ENCODE measurements at places on chromosomes 2 and 18.

GRCh38 chr18:59325965-59326364 lies 7.5 kb upstream of the CPLX4 start:
- no peak for DNase-seq

- peak; percentile 40 for DNase-seq
Measured at GRCh38 chr18:48375150-48375800, 33.9 kb downstream of the ZBTB7C start.

- no peak for DNase-seq
Measured at GRCh38 chr2:127003070-127003800, 103.7 kb downstream of the BIN1 start.

DNA sequence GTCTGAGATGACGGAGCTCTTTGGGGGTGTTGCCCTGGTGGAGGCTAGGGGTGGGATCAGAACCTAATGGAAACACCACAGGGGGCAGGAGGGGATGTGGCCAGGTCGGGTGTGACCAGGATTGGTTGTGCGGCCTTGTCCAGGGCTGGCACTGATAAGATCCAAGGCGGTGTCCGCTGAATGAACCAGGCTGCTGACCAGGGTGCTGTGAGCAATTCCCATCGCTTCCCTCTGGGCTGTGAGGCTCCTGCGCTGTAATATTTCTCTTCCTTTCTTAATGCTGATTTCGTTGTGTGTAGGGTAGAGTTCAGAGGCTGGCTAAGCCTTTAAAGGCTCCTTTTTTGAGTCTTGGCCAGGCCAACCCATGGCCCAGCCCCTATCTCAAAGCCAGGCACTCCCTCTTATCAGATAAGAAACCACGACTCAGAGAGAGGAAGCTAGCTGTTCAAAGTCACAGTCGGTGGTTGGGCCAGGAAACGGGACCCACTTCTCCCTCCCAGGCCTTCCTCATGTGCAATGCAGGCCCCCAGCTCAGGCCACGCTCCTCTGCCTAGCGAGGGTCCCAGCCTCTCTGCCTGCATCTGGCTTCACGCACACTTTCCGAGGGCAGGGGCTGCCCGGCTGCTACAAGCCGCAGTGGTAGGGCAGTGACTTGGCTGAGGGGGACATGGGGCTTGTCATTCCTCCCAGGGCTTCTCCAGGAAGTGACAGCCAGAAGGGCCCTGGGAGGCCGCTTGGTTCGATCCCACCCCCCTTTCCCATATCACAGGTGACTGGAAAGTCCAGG lies 26.0 kb upstream of the FOSL2 start:
- no peak for DNase-seq

DNA sequence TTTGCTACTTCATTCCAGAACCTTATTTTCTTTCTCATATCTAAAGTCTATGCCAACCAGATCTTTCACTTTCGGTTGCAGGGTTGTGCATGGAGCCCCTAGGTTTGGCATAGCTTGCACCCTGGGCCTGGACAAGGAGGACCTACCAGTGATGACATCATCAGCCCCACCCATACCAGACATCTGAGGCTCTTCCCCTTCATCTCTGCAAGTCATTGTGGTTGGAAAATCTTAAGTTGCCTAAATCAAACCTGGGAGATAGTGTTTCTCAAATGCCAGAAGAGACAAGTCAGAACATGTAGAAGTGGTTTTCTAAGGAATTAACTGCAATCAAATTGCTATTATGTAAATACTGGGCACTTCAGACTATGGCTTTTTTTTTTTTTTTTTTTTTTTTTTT lies 363.3 kb downstream of the ZNF516 start:
- no peak for DNase-seq

DNA sequence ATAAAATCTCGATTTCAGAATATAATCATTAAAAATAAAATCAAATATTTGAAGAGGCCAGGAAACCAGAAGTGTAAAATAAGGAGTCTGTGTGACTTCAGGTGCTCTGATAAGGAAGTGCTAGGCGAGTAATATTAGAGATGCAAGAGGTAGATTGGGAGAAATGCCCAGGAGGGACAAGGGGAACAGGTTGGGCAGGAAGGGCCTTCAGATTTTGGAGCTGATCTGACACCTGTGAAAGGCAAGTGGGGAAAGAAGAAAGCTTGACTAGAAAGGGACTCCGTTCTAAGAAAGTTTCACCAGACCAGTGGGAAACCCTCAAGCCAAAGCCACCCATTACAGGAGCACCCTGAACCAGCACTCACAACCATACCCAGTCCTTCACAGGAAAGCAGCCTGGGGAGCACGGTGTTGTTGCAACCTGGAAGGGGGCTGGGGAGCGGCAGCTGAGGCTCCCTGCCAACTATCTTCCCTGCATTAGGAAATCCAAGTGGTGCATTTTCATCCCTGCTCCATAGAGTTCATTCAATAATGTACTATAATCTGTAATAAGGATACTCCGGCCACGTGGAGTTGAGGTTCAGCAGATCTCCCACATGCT lies 57.5 kb upstream of the GREB1L start:
- DNase-seq = no peak

GRCh38 chr2:239039479-239039861 lies 191.6 kb downstream of the TWIST2 start:
- DNase-seq = no peak

GRCh38 chr2:128818704-128819491 lies 500.2 kb upstream of the HS6ST1 start:
- DNase-seq = no peak

- DNase-seq = peak; percentile 1
Measured at GRCh38 chr2:18047896-18048657, 169.6 kb downstream of the KCNS3 start.

DNA sequence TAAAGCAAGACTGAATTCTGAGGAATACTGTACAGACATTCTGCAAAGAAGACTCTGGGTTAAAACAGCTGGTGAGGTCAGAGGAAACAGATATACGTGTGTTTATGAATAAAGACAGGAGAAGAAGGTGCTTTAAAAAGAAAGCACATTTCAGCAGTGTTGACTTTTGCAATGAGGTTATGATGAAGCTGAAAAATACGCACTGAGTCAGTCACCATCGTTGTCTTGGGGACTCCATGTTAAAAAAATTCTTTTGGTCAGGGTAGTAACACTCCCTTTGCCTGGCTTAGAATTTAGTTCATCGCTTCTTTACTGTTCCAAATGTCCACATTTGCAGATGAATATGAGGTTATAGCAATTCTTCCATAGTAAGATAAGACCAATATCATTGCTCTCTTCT lies 1049.0 kb downstream of the TSN start:
- DNase-seq = no peak

DNA sequence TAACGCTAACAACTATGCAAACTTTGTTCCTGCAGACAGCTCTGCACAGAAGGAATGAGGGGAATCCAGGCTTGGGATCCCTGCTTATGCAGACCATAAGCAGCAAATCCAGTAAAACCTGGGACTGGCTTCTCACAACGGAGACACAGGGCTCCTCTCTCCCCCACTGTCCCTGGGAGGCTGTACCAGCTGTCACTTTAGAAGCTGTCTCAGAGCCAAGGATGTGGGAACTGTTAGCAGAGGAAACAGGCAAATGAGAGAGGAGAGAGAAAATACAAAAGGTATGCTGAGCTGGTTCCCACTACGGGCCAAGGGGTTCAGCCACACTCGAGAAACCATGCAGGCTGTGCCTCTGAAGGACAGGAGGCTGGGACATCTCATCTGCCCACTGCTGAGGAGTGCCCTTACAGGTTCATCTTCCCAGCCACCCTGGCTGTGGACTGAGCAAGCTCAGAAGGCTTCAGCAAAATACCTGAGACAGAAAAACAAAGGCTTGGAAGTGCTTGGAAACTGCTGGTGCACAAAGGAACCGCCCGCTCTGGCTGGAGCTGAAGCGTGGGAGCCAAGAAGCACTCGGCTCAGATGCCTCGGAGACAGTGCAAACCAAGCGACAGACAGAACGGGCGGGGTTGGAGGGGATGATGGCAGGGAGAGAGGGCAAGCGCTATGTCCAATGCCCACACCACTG lies 72.5 kb downstream of the FAM210A start:
- peak; percentile 59 for DNase-seq

DNA sequence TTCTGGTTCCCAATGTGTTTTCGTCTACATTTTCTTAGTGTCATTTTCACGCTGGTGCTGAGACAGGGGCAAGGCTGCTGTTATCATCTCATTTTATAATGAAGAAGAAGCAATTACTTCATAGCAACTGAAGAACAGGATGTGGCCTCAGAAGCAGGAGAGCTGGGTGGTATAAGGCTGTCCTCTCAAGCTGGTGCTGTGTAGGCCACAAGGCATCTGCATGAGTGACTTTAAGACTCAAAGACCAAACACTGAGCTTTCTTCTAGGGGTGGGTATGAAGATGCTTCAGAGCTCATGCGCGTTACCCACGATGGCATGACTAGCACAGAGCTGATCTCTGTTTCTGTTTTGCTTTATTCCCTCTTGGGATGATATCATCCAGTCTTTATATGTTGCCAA lies 7.3 kb downstream of the IL36G start:
- DNase-seq = no peak

DNA sequence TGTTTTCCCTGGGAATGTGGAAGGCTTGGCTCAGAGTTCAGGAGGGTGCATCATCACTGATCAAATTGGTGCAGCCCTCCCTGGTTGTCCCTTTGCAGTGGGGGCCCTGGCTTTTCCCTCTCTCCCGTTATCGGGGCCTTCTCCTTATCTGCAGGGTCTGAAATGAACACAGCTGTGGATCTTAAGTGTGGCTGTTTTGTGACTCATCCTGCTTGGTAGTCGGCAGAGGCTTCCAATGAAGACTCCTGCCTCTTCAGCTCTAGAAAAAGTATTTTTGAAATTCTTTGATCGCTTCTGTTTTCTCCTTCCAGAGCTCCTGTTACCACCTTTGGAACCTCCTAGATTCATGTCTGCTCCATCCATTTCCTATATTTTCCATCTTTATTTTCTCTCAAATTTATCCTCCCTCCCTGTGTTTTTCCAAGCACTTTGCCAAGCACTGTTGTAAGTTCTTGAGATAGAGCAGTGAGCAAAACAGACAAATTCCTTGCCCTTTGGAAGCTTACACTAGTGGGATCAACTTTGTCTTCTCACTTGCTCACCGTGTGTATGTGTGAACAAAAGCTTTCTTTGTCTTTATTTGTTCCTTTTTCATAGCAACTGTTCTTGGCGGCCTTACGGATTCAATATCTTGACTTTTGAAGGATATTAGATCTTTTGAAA lies 45.7 kb downstream of the RALB start:
- no peak for DNase-seq

DNA sequence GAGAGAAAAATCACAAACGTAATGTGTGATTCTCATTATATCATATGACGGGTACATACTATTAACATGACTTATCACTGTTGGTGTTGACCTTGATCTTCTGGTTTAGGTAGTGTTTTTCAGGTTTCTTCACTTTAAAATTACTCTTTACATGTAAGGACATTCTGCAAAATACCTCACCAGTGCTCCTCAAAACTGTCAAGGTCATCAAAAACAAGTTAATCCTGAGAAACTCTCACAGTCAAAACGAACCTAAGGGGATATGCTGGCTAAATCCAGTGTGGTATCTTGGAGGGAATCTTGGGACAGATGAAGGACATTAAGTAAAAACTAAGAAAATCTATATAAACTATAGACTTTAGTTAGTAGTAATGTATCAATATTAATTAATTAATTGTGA lies 499.8 kb downstream of the IRS1 start:
- DNase-seq = no peak

- DNase-seq = no peak
Measured at GRCh38 chr2:69138247-69138772, 125.3 kb downstream of the ANTXR1 start.

GRCh38 chr2:63053889-63054602 lies 3.4 kb downstream of the OTX1 start:
- DNase-seq = no peak

GRCh38 chr2:127079358-127079920 lies 27.5 kb downstream of the BIN1 start:
- DNase-seq = no peak

DNA sequence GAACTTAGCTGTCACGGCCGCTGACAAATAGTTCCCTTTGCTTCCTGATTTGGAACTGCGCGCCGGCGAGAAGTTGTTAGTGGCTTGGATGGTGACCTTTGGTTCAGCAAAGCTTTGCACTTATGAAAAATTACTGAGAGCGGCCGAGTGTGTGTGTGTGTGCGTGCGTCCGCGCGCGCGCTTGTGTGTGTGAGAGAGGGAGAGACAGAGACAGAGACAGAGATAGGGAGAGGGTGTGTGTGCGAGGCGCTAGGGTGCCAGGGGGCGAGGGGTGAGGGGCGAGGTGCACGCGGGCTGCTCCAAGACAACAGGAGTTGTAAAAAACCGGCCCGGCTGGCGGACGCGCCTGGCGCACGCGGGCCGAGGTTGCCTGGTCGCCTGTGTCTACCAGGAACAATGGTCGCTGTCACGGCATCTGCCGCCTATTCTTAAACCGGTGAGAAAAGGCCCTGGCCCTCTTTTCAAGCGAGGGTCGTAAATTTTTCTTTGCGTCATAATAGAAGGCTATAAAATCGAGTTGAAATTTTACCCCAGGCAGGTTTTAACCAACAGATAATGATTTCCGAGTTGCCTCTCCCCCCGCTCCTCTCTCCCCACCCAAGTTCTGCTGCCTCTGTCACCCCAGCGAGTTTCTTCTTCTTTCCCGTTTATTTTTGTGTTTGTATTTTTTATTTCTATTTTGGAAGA lies 535 bp downstream of the HOXD3 start:
- DNase-seq = peak; percentile 88

GRCh38 chr18:68041327-68041726 lies 524.8 kb upstream of the DSEL start:
- no peak for DNase-seq

GRCh38 chr2:131143803-131144202 lies 38.7 kb downstream of the PLEKHB2 start:
- DNase-seq = no peak

DNA sequence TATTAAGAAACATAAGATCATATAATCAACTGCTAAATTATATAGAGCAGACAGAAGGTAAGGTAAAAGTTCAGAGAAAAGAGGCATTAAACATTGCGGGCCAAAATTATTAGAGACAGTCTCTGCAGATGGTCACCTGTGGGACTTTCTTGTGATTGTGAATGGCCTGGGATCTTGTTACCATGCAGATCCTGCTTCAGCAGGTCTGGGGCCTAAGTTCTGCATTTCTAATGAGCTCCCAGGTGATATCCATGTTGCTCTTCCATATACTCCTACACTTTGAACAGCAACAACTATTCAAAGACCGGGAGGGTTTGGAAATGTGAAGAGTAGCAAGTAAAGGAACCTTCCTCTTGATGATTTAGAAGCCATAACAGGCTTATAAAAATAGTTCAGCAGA lies 8.5 kb upstream of the ETAA1 start:
- DNase-seq = peak; percentile 6

- DNase-seq = peak; percentile 80
Measured at GRCh38 chr2:64522843-64523428, 1.2 kb upstream of the AFTPH start.

- no peak for DNase-seq
Measured at GRCh38 chr2:239509373-239510143, 108.7 kb upstream of the HDAC4 start.

GRCh38 chr2:67579216-67579615 lies 182.1 kb downstream of the ETAA1 start:
- peak; percentile 52 for DNase-seq

Measured in NCI-H69 (cell line).